ENCODE measurements at places on chromosomes 7 and 10. TPM values are rescaled to one million over a fixed set of nuclear protein-coding genes. Genes with fewer than 3 reads are reported as not detected.
A peak's percentile ranks its signal among the peaks of the same experiment; 100 is the strongest.

- DNase-seq: no peak
- H3K36me3 ChIP-seq: peaks cover 2% of the 10 kb centered on the region
- no peaks in the 10 kb centered on the region for H3K27me3 ChIP-seq
- peak overlapping the region; percentile 75 for H3K27ac ChIP-seq
Measured at GRCh38 chr7:45007106-45007505, 7.1 kb downstream of the CCM2 start.

DNA sequence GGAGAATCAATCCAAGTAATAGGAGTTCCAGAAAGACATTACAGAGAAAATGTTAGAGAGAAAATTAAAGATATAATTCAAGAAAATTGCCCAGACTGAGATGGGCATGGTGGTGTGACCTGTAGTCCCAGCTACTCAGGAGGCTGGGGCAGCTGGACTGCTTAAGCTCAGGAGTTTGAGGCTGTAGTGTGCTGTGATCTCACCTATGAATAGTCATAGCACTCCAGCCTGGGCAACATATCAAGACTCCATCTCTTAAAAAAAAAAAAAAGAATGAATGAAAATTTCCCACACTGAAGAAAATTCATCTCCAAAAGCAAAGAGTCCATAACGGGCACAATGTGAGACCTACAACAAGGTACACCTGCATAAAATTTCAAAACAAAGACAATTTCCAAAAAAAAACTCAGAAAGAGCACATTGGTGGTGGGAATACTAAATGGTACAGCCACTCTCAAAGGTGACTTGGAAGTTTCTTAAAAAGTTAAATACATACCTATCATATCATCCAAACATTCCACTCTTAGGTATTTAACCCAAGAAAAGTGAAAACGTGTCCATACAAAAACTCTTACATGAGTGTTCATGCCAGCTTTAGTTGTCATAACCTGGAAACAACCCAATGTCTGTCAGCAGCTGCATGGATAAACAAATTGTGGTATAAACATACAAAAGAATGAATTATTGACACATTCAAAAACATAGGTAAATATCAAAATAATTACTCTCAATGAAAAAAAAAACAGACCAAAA is 6.9 kb upstream of the RGS10 start:
- DNase-seq: no peak
- peaks cover 2% of the 10 kb centered on the region for H3K4me1 ChIP-seq
- no peak overlapping the region for H3K4me3 ChIP-seq
- no peak overlapping the region for H3K27ac ChIP-seq

- no peak overlapping the region for H3K27ac ChIP-seq
- DNase-seq: no peak
- no peaks in the 10 kb centered on the region for H3K36me3 ChIP-seq
- peaks cover 3% of the 10 kb centered on the region for H3K4me1 ChIP-seq
- H3K4me3 ChIP-seq: no peak overlapping the region
Measured at GRCh38 chr10:60565492-60565891, 175.8 kb upstream of the ANK3 start.

DNA sequence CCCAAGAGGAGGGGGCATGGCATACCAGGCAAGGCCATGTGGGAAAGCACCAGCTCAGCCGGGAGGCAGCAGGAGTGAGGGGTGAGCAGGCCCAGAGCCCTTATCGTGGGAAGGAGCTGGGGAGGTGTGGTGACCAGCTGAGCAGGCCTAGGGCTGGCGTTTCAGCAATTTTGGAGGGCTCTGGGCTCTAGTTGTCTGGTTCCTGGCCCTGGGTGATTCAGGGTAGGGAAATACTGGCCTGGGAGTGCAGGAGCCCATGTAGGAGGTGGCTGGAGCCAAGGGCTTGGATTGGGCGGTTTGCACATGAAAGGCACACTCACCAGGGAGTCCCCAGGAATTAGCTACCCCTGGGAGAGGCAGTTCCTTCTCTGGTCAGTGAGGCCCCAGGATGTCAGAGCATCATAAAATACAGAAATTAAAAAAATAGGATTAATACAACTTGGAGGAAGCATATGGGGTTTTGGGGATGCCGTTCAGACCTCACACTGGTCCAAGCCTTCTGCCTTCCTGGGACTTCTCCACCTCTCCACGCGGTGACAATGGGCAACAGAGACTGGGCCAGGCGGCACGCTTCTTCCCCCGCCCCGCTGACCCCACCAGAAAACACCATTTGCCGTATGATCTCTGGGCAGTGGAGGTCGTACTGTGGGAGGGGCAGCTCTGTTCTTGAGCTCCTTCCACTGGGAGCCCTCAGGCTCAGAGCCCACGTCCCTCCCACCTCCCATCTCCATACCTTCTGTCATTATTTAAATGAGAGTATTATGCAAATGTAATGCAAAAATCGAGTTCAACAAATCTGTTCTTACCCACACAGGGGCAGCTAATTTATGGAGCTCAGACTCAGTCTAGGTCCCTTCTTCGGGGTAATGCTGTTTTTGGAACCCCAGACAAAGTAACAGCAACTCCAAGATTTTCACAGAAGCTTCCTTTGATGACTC is 133.0 kb upstream of the FAM20C start:
- peaks cover 8% of the 10 kb centered on the region for H3K27me3 ChIP-seq
- no peak for DNase-seq
- H3K27ac ChIP-seq: no peak overlapping the region
- no peak overlapping the region for H3K4me3 ChIP-seq

DNA sequence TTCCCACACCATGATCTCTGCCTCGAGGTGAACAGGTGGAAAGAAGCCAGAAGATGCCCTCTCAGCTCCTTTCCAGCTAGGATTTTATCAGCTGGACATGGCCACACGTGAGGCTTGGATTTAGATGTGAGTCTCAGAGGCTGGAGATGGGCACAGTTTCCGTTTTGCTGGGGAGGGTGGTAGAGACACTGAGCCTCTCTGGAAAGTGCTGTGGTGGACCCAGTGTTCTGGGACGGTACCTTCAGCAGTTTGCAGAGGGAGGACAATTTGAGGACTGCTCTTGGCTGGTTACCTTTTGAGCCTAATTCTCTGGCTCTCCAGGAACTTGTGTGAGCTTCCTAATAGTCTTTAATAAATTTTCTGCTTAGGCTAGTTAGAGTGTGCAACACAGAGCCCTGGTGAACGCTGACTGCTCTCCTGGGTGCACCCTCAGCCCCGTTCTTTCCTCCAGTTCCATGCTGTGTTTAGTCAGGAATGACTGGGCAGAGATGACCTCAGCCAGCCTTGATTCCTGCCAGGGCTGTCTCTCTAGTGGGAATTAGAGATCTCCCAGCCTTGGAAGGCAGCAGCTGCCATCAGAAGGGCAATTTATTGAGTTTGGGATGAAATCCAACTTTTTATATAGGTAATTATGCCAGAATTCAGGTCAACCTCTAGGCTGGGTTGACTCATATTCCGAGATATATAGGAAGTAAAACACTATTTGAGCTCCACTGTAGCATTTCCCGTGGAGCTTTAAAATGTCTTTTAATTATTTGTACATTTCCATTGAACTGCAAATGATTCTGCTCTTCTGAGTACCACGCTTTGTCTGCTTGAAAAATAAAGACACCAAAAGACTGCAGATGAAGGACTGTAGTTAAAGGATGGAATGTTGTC is 103.9 kb downstream of the GATA3 start:
- H3K27ac ChIP-seq: no peak overlapping the region
- H3K27me3 ChIP-seq: no peaks in the 10 kb centered on the region
- H3K4me1 ChIP-seq: peaks cover 4% of the 10 kb centered on the region
- H3K36me3 ChIP-seq: no peaks in the 10 kb centered on the region
- H3K4me3 ChIP-seq: no peak overlapping the region
- no peak for DNase-seq

DNA sequence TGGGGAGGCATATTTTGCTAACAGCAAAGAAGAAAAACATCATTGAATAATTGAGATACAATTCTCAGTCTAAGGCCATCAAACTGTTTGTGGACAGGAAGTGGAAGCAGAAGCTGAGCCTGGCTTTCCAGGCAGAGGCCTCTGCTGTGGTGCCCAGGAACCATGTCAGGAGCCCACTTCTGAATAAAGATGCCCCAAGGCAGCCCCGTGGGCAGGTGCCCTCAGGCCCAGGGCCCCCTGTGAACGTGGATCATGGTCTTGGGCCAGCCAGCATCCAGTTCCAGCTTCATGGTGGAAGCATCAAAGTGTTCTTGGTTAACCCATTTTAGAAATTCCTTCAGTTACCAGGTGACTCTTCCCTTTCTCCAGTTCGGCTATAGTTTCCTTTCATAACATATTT is 346.8 kb downstream of the PTPRN2 start:
- H3K36me3 ChIP-seq: no peaks in the 10 kb centered on the region
- H3K27me3 ChIP-seq: no peaks in the 10 kb centered on the region
- H3K4me3 ChIP-seq: no peak overlapping the region
- no peak for DNase-seq

- peak overlapping the region; percentile 74 for H3K27ac ChIP-seq
- peaks cover 3% of the 10 kb centered on the region for H3K4me1 ChIP-seq
- H3K27me3 ChIP-seq: no peaks in the 10 kb centered on the region
- H3K36me3 ChIP-seq: no peaks in the 10 kb centered on the region
- no peak for DNase-seq
Measured at GRCh38 chr7:157438121-157439025, 101.6 kb downstream of the DNAJB6 start.

GRCh38 chr10:74677951-74678350 is 148.4 kb upstream of the KAT6B start:
- H3K36me3 ChIP-seq: peaks cover 10% of the 10 kb centered on the region
- no peak overlapping the region for H3K27ac ChIP-seq
- H3K4me3 ChIP-seq: no peak overlapping the region
- H3K27me3 ChIP-seq: no peaks in the 10 kb centered on the region

INMT gene
- total RNA-seq: 0.65 TPM

- H3K4me3 ChIP-seq: no peak overlapping the region
- H3K4me1 ChIP-seq: peaks cover 39% of the 10 kb centered on the region
- DNase-seq: no peak
- no peaks in the 10 kb centered on the region for H3K36me3 ChIP-seq
Measured at GRCh38 chr10:101828766-101829551, 10.7 kb upstream of the OGA start.

- H3K4me1 ChIP-seq: no peaks in the 10 kb centered on the region
- no peak for DNase-seq
- H3K27ac ChIP-seq: no peak overlapping the region
- no peaks in the 10 kb centered on the region for H3K36me3 ChIP-seq
Measured at GRCh38 chr7:135348493-135348892, 114.9 kb downstream of the STRA8 start.

GRCh38 chr10:93475871-93476270 is 6.3 kb downstream of the MYOF start:
- DNase-seq: no peak
- no peak overlapping the region for H3K27ac ChIP-seq
- peaks cover 2% of the 10 kb centered on the region for H3K36me3 ChIP-seq
- H3K4me3 ChIP-seq: no peak overlapping the region
- H3K27me3 ChIP-seq: peaks cover 16% of the 10 kb centered on the region

NYAP1 gene
- 1.3 TPM for total RNA-seq

DNA sequence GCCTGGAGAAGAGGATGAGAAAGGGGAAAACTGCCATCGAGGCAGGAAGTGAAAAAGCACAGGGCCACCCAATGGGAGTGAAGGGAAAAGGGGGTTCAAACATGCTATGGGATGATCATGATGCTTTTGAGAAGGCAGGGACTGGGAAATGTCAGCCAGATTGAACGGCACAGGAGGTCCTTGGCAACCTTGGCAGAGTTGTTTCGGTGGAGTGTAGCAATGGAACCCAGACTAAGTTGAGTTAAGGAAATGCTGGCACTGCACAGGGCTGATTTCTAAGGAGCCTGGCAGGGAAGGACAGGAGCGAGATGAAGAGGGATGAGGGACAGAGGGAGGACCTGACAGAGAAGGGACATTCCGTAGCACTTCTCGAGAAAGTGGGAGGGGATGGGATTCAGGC is 101.4 kb downstream of the PIP4K2A start:
- H3K27me3 ChIP-seq: no peaks in the 10 kb centered on the region
- peak overlapping the region; percentile 100 for H3K27ac ChIP-seq
- H3K36me3 ChIP-seq: peaks cover 17% of the 10 kb centered on the region
- peak overlapping the region; percentile 93 for H3K4me3 ChIP-seq

DNA sequence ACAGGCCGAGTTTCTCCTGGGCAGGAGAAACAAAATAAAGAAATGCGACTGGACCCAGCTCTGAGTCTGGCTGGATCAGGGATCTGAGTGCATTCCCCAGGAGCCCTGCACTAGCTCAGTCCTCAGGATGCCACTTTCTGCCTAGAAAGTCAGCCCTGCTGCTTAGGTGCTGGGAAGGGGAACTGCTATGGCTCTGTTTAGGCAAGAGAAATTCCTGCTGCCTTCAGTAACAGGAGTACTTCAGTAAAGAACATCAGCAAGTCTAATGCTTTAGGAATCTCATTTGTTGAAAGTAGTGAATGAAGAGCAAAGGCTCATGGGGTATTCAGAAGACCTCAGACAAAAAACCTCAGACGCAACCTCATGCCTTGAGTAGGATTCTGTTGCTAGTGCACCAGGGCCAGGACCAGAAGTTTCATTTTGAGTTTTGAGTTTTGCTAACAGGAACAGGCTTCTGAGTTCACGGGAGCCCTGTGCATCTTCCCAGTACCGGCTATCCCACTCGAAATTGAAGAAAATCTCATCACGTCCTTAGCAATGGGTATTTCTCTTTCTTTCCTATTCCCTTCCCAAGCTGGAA is 170.8 kb upstream of the CDCA7L start:
- no peak for DNase-seq
- H3K27ac ChIP-seq: no peak overlapping the region
- peaks cover 30% of the 10 kb centered on the region for H3K27me3 ChIP-seq
- H3K4me1 ChIP-seq: peaks cover 3% of the 10 kb centered on the region

DNA sequence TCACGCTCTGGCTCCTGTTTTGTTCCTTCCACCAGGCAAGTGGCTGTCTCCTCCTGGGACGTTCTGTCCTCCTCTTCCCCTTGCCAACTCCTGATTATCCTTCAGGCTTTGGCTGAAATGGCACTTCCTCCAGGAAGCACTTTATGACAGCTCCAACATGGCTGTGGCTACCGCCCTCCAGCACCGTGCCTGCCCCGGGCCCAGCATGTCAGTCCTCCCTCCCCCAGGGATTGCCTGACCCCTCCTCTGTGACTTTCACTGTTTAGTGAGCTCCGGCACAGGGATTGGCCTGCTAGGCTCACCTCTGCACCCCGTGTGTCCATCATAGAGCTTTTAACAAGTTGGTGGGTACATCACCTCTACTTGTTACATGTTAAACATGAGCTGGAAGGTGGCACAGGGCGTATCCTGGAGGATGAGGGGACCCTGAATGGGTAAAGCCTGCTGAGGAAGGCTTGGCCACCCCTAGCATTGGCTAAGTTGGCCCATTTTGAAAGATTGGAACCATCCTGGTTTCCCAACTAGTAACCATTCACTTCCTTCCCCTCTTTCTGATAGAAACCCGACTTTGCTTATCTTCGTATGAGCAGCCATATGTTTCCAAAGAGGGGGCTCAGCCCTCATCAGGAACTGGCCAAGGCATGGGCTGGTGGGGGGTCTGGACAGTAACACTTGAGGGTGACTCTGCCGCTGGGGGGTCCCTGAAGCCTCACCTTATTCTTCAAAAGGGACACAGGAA is 10.5 kb upstream of the ADAMTS14 start:
- DNase-seq: no peak
- H3K27ac ChIP-seq: no peak overlapping the region
- peaks cover 31% of the 10 kb centered on the region for H3K27me3 ChIP-seq
- peaks cover 3% of the 10 kb centered on the region for H3K4me1 ChIP-seq
- H3K4me3 ChIP-seq: no peak overlapping the region

GRCh38 chr7:133027397-133027796 is 54.5 kb downstream of the CHCHD3 start:
- peaks cover 16% of the 10 kb centered on the region for H3K4me1 ChIP-seq
- no peak overlapping the region for H3K4me3 ChIP-seq
- H3K27me3 ChIP-seq: no peaks in the 10 kb centered on the region
- no peaks in the 10 kb centered on the region for H3K36me3 ChIP-seq
- no peak overlapping the region for H3K27ac ChIP-seq

Data from T-helper 17 cell (primary cell).